ENCODE measurements at places on chromosomes 5 and 9. TPM values are rescaled to one million over a fixed set of nuclear protein-coding genes. Genes with fewer than 3 reads are reported as not detected.
A peak's percentile ranks its signal among the peaks of the same experiment; 100 is the strongest.

MYO10 gene
- total RNA-seq = 162 TPM

CARD9 gene
- total RNA-seq = 0.78 TPM

- DNase-seq = no peak
These were observed 17.1 kb downstream of the NACC2 start for GRCh38 chr9:136078024-136078423.

DNA sequence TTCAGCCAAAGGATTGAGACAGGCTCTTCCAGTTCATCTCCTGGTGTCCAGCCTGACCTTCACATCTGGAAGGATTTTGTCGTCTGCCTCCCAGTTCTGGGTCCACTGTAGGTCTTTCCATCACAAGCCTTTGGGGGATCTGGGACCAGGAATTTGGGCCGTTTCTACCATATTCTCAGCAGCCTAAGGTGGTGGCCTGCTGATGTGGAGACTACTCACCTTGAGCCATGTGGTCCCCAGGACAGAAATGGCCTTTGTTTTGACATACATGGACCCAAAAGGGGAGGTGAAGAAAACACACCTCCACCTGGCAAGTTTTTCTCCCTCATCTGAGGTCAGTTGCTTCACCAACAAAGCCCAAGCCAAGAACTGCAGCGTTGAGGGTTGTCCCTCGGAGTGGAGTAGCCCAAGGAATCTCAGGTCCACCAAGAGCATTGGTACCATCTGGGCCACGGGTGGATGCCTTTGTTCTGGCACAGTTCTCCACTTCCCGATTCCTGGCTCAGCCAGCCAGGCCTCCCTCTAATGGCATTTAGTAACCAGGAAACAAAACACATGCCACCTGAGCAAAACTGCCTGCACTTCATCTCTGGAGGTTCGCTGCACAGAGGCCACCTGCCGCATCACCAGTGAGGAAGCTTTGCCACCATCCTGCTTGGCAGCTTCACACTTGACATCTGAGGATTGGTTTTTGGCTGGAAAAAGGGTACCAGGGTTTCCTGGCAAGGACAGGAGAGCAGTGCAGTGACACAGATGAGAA, 24.7 kb downstream of the AMBP start:
- DNase-seq = peak; percentile 19

DNA sequence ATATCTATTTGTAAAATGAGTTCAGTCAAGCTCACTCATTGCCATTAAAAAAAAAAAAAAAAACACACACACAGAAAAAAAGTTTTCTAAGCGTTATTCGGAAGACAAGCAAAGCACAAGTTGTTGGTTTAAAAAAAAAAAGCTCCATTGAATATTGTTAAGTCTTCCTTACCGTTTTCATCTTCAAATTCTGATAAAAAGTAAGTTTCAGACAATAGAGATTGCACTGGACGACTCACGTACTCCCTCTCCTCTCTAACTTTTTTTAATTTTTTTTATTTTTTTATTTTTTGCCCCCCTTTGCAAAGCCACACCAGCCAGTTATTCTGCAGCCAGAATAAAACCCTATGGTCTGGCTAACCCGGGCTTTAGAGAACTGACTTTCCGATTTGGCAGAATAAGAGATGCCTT, 544 bp downstream of the ADAMTS6 start:
- DNase-seq = no peak

SMC2 gene
- 21.4 TPM for total RNA-seq

DNA sequence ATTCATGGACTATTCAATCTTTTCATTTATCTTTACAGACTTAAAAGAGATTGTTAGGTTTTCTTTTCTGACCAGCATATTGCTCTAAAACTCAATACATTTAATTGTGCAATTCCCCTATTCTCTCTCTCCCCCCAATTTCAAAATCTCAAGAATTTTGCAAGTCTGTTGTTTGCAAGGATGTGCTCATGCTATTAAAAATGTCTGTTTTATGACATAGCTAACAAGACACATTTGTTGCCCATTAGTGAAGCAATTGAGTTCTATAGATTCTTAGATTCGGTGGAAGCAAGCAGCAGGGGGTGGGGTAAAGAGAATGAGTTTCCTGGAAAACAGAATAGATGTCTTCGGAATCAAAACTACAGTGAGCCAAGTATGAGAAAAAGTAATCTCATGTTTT, 8.5 kb upstream of the CSNK1A1 start:
- DNase-seq = no peak

CD72 gene
- 3.9 TPM for total RNA-seq

DNA sequence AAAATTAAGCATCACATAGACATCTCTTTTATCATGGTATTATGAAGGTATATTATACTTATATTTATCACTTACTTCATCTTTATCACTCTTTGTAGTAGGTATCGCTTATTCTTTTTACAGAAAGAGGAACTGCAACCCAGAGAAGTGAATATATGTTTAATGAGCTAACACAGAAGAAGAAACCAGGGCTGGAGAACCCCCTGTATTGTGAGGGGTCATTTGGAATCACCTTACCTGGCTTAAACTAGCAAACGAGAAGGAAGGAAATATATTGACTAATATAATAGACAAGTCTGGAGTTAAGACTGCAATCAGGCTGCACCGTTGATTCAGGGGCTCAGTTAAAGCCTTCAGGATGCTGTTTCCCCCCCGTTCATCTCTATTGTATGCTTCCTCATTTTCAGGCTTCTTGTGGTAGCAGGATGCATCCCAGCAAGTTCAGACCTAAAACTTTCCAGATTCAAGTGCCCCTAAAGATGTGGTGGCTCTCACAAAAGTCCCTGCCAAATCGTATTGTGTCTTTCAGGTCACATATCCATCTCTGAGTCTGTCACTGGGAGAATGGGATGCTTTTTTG, 146.4 kb downstream of the GCNT1 start:
- no peak for DNase-seq

GRCh38 chr5:161846746-161847145, 1.2 kb upstream of the GABRA1 start:
- peak; percentile 11 for DNase-seq

DNA sequence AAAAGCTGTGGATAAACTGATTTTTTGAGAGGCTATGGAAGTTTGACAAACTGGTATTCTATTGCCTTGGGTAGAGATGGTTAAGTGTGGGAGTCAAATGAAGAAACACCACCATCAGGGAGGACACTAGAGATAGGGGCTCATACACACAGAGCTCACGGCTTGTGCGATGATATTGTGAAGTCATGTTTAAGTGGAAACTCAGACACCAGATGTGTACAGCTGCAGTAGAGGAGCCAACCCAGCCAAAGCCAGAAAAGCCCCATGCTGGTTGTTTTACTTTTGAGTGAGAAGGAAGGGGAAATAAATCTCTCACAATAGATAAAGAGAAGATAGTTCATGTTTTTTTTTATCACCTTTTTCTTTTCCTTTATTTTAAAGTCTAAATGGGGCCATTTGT, 377.7 kb downstream of the DMRT2 start:
- DNase-seq = no peak

GRCh38 chr5:133041910-133042309, 9.9 kb upstream of the HSPA4 start:
- DNase-seq = no peak

GARIN3 gene
- not detected for total RNA-seq

- no peak for DNase-seq
These were observed 28.0 kb downstream of the TLE1 start for GRCh38 chr9:81661339-81661738.

FBN2 gene
- not detected for total RNA-seq

Measured in body of pancreas (tissue), 4 donors.